ENCODE measurements at places on chromosomes 5 and 9.

DNA sequence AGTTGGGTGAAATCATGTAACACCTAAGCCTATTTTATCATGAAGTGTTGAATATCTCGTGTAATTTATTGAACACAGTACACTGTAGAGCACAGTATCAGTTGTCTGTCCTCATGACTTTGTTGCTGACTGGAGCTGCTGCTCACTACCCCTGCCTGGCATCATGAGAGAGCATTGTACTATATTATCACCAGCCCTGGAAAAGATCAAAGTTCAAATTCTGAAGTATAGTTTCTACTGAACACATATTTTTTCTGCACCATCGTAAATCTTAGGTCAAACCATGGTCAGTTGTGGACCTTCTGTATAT is 169.3 kb upstream of the RAI14 start:
- DNase-seq: no peak

DNA sequence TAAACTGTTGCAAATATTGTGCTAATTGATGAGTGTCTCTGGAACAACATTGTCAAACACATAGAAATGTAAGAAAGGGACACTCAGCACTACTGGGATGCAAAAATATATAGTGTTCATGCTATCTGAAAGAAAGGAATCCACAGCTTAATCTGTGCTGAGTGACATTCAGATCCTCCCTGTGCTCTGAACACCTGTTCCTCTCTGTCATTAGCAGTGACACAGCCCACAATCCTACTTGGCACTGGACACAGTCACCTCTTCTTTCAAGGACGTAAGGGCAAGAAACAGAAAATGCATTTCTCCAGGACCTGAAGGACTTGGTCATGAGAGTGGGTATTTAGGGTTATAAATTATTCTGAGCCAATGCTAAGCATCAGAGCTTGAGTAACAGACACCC is 121.4 kb upstream of the SV2C start:
- no peak for DNase-seq

DNA sequence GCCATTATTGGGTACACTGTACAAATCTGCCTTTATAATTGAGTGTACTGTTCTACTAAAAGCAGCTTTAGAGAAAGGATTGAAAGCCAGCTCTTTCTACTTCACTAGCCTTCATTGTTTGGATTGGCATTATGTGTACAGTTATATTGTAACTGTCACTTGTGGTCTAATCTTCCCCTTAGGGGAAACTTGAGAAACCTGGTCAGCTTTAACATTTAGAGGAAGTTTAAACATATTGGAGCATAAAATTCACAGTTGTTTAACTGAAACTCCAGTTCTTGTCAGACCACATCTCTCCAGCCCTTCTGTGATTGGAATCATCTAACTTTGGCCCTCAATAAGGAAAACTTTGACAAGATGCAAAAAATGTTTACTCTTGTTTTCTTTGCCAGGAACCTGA is 24.6 kb downstream of the PIK3R1 start:
- DNase-seq: no peak

DNA sequence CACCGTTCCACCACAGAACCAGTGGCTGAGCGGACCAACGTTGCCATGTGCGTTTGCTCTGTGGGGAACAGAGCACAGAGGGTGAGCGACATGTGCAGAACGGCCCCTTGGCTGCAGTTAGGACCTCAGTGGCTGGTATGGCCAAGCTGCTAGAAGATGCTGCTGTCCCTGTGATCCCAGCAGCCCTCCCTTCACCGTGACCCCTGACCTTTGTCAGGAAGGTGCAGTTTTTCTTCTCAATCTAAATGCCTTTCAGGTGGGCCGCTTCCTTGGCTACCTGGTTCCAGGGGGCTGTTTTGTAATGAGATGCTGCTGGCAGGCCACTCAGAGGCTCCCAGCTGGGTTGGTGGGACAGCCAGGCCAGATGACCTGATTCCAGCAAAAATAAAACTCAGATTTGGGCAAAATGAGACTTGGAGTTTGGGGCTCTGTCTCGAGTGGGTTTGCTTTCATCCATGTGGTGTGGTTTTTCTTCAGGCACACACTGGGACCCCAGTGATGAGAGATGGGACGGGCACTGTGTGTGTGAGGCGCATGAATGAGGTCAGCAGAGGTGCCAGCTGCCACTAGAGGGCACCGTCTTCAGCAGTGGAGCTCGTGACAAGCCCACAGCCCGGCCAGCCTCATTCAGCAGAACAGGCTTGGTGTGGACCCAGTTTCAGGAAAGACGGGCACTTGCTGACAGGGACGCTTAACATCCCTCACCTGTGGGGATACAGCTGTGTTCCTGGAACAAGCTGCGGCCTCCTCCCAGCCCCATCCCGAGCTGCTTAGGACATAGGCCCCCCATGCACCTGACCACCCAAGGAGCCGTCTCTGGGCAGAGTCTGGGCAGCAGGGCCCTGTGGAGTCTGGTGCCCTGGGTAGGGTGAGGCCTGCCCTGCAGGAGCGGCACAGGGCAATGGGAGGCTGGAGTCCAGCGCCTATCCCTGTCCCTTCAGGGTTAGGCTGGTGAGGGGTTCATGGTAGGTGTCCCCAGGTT is 4.1 kb downstream of the MRPS2 start:
- DNase-seq: peak; percentile 42

DNA sequence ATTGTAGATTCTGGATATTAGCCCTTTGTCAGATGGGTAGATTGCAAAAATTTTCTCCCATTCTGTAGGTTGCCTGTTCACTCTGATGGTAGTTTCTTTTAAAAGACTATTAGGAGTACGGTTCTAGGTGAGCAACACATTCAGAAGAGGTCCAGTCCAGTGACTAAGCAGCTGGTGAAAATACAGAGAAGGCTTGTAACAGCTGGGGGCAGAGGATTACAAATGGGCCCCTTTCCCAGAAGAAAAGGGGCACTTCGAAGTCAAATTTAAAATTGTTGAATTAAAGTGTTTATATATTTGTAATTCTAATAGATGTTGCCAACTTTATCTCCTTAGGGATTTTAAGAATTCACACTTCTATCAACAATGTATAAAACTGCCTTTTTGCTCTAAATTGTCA is 720.5 kb downstream of the TLE4 start:
- no peak for DNase-seq

- DNase-seq: no peak
Measured at GRCh38 chr5:119319401-119319800, 36.4 kb upstream of the TNFAIP8 start.

DNA sequence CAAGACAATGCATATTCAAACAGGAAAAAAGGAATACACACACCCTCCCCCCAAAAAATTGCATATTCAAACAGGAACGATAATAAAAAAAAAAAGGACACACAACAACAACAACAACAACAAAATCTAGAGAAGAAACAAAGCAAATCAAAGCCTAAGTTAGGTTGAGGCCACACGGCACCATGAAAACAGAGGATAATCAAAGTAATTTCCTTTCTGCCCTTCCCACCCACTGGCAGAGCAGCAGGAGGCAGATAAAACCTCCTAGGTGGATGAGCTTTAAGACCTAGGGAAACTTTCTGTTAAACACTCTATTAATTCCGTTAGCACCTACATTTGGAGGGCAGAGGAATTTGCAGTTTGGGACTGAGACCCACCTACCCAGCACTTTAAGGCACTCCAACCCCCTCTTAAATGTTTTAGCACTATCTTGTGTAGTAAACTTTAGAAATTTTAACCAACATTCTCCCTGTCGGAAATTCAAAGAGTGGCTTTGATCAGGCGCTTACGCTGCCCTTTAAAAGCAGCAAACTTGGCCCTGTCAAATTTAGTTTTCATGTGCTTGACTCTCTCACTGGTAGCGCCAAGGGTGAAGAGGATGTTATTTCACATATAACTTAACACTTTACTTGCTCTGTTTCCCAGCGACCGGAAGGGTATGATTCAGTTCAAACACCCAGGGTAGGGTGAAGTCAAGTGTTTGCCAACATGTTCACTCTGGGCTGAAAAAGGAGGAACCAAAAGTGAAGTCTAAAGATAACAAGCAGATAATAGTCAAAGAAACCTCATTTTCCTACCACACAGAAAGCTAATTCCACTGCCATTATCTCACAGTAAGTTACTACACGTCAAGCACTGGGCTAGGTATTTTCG is 9.2 kb downstream of the ENC1 start:
- DNase-seq: peak; percentile 53

DNA sequence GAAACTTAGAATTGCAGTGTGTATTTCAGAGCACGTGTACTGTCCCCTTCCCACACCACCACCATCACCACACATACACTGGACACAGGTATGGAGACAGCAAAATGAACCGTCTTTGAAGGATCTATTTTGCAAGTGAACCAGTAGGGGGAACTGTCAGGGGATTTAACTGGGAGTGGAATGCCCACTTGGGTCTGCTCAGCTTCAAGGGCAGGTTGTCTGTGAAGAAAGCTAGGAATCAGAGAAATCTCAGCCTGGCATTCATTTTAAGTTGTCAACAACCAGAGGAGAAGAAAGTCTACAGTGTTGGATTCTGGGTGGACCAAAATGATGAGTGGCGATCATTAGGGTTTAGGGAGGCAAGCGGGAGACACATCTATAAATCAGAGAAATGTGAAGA is 147.0 kb downstream of the DCP2 start:
- no peak for DNase-seq

DNA sequence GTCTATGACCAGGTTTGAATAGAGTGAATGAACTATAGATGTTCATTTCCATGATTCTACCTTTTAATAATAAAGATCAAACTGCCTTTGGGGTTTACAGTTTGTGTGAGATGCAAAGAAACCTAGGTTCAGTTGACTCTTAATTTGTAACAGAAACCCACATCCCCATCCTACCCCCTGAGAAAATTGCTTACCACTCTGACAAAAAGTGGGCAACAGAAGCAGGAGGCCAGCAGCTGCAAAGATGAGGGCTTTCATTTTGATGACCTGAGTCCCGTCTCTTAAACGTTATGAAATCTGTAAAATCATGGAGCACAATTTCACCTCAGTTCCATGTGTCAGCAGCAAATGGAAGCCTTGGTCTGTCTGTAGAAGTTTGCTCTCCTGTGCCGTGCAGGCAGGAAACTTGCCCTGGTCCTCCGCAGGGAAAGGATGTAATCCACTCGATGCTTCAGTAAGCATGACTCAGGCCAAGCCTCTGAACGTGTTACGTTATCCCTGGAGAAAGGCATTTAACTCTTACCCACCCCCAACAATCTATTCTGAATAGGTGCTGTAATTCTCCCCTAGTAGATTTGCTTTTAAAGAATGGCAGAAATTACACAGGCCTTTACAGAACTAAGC is at the start of gene F2RL2:
Gene F2RL2 (minus strand): TSS at position 431 of the 624 bp plus-strand sequence. CDS start 173 bp downstream, at position 258.
- DNase-seq: no peak

GRCh38 chr9:16085167-16085726 is 532.4 kb downstream of the CCDC171 start:
- no peak for DNase-seq

DNA sequence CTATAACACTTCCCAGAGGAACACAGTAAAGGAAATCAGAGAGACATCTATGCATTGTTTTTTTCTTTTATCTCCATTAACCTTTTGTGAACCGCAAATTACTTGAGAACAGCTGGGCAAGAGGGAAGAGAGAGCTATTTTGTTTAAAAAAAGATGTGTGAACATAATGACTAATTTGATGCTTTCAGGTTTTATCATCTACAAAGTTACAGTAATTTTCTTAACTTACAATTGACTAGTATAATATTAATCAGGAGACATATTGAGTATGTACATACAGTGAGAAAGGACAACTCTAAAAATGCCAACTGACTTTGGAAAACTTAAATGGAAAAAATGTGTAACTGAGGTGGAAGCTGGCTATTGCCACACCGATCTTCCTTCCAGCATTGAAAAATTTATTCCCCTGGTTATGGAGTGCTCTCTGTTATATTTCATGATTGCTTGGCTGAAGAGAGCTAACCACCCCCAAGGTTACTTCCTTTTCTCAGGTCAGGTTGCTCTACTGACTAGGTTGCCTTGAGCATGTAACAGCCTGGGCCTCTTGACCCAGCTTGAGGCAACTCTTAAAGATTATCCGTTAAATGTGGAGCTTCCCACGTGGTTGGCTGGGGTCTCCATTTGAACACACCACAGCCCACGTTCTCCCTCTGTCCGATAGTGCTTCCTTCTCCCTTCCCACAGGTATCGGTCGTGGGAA is 62.6 kb upstream of the C6 start:
- DNase-seq: no peak

DNA sequence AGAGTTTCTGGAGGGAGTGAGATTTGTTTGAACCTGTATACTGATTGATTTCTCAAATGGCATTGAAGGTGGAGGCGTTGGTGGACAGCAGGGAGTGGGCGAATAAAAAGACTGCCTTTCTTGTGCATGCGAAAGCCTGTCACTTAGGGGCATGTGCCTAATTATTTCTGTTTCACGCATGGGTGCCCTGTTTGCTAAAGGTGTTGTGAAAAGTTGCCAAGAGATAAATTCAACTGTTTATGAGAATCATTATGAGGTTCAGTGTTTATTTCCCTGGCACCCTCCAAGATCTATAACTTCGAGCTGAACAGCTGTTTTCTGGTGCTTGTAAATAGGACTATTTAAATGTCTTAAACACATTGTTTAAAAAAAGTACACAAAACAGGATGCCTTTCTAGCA is 67.4 kb upstream of the DMRTA1 start:
- DNase-seq: no peak

DNA sequence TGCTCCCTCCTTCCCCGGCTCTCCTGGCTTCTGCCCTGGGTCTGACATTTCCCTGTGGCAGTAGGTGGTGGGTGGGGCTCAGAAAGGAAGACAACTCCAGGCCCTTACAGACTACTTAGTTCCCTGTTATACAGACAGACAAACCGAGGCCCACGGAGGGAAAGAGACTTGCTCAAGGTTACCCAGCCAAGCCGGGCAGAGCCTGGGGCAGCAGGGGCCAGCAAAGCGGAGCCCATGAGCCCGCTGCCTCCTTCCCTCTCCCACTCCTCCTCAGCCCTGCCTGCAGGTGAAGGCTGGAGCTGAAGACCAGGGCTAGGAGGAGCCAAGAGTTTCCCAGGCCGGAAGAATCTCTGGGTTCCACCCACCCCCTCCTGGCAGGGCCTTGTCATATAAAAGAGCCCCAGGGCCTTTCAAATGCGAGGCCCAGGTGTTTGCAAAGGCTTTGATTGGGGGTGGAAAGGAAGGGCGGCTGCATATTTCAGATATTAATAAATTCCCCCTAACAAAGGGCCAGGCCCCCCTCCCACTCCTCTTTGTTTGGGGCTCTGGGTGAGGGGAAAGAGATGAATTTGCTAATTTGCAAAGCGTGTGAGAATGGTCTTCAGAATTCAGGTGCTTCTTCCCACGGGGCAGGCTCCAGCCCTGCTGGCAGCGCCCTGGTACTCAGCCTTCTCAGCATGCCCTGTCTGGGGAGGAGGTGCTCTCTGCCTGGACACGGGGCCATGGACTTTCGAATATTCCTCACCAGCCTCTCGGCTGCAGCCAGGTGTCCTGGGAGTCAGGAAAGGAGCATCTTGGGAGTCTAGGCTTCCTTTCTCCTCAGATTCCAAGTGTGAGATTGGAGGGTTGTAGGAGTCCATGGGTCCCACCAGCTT is 21.5 kb downstream of the SLC6A7 start:
- DNase-seq: no peak
